ENCODE measurements at places on chromosomes 7 and 10.

DNA sequence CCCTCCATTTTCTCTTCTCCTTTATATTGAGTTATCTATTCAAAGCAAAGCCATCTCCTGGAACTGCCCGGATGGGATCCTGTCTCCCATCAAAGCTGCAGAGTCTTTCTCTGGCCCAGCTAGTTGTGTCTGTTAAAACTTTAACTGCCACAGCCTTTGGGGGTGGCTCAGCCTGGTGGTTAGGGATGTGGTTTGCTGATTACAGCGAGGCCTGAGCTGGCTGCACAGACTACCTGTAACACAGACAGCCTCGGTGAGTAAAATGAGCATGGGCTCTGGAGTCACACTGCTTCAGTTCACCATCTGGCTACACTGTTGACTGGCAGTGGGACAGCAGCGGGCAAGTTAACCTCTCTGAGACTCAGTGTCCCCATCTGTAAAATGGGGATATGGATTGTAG lies 18.4 kb upstream of the HABP2 start:
- DNase-seq = no peak

GRCh38 chr7:8249121-8249520 lies 12.8 kb downstream of the ICA1 start:
- no peak for DNase-seq

GRCh38 chr7:12653518-12653917 lies 33.9 kb upstream of the ARL4A start:
- DNase-seq = no peak

DNA sequence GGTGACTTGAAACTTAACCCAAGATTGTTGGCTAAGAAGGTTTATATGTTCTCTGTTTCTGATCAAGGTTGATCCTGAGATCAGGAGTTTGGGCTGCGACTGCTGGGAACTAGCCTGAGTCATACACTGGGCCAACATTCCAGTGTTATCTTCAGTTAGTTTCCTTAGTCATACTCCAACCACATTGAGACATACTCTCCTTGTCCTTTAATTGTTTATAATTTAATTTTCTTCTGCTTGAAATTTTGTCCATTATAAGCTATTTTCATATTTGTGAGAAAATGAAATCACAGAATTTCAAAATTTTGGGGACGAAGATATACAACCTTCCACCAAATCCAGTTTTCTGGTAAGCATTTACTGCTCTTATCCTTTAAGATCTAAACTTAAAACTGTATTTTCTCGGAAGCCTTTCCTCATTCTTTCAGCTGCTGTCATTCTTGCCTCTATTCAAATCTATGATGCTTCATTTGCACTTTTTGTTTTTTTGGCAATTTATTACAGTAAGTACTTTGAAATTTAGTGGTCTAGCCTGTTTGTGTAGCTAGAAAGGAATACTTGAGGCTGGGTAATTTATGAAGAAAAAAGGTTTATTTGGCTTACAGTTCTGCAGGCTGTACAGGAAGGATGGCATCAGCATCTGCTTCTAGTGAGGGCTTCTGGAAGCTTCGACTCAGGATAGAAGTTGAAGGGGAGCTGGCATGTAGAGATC lies 63.4 kb upstream of the POT1 start:
- DNase-seq = no peak

GRCh38 chr7:30776971-30777370 lies 5.8 kb downstream of the MINDY4 start:
- no peak for DNase-seq

DNA sequence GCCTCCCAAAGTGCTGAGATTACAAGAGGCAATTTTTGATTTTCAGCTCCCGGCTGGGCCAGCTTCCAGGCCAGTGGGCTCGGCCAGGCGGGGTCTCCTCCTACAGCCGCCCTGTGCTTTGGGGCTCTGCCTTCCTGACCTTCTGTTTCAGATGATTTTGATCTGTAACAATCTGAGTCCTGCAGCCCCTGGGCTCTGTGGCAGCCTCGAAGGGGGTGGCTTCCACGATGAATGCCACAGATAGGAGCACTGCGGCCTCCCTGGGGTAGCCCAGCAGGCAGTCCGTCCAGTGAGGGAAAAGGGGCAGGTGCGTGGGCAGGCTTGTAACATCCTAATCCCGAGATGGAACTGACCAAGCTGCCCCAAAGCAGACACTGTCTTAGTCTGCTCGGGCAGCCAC lies 177.5 kb downstream of the DNAJB6 start:
- no peak for DNase-seq

- no peak for DNase-seq
Observed at GRCh38 chr10:95214793-95215192, 20.8 kb downstream of the ACSM6 start.

DNA sequence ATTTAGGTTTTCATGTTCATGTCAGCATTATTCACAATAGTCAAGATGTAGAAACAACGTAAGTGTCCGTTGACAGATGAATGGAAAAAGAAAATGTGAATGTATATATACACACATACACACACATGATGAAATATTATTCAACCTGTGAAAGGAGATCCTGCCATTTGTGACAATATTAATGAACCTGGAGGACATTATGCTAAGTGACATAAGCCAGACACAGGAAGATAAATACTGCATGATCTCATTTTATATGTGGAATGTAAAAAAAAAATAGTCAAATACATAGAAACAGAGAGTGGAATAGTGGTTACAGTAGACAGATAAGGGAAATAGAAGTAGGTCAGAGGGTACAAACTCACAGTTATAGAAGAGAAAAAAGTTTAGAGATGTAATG lies 651.1 kb upstream of the MKI67 start:
- no peak for DNase-seq

- no peak for DNase-seq
Observed at GRCh38 chr10:132366006-132366405, 31.0 kb upstream of the PWWP2B start.

GRCh38 chr7:78435355-78435754 lies 636.8 kb downstream of the PHTF2 start:
- DNase-seq = no peak

DNA sequence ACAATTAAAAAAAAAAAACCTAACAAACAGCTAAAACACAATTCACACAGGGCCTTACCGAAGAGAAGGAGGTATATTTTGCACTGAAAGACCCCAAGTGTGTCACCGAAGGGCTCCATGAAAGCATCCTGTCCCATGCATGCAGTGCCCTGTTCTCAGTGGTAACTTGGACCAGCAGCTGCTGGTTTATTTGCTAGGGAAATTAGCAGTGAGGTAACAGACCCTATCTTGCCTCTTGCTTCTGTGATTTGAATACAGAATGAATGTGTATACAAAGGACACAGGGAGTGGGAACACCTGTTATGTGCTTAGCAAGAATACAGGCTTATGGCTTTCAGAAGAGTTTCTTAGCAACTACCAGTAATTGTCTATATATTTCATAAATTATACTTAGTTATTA lies at the start of gene HEPACAM2:
Gene HEPACAM2 (minus strand): TSS at position 160 of the 400 bp plus-strand sequence.
- DNase-seq = no peak

Measured in activated T-cell treated with anti-CD3 and anti-CD28 coated beads, Interleukin-2, amount 50 U/mL, for 48 hours (primary cell).